Ascending aorta (tissue), 2 donors: ENCODE measurements at places on chromosomes 2 and 18.

DNA sequence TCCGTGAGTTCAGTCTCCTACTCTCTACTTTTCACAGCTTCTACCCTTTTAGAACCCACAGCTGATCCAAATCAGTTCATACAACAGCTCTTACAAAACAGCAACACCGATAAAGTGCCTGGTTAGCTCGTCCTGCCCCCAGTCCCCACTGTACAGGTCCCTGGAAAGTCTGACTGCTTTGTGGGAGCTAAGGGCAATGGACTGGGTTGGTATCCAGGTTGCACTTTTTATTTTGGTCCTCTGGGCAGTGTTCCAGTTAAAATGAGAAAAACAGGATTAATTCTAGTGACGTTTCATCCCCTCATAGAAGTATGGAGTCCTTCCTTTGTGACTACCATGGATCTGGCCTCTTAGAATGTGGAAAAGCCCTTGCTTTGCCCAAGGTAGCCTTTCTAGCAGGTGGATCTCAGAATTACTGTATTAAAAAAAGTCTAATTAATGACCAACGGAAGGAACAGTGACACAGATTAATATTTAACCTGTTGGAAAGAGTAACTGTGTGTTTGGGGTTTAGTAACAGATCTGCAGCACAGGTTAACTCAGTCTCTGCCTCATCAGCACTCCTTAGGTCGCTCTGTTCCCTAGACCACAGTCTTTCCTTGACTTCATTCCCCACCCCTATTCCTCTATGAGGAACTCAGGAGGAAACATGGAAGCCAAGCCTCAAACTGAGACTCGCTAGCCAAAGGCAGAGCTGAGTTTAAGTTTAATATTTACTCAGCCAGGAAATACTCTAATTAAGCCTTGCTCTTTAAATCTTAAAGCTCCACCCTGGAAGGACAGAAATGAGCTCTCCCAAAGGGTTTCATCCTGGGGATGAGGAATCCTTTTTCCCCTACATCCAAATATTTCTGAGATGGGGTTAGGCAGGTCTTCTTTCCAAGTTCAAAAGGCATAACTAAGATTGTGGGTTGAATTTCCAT lies 52.8 kb upstream of the ITGA6 start:
- DNase-seq, result no peak

DNA sequence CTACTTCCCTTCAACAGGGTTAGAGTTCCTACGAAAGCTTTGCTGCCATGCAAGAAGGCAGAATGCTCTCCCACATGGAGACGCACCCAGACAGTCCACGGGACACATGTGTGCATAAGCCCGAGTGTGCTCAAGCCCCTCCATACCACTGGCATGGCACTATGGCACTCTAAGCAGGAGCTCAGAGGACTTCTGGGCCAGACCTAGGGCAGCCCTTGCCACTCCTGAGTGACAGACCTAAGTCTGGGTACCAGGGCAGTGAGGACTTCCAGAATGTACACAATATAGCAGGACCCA lies 11.4 kb upstream of the ARID5A start:
- DNase-seq, result no peak

DNA sequence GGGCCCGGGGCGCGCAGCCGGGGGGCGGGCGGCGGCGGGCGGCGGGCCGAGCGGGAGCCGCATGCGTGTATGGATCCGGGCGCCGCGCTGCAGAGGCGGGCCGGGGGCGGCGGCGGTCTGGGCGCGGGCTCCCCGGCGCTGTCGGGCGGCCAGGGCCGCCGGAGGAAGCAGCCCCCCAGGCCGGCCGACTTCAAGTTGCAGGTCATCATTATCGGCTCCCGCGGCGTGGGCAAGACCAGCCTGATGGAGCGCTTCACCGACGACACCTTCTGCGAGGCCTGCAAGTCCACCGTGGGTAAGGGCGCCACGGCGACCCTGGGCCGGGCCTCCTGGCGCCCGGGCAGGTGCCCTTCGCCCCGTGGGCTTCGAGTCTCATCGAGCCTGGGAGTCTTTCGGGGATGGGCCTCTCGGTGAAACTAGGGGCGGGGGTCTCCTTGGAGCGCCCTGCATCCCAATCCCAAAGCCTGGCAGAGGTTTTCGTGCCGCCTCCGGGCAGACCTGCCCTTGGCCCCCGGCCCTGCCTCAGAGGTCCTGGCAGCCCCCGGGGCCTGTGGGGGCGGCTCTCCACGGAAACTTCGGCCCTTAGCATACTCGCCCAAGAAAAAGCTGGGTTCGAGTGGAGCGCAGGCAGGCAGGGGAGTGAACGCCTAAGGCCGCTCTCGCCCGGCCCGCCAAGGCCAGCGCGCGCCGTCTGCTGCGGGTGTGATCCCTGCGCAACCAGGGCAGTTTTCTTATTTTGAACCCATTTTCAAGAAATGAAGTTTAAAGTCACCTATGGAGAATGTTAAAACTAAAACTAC lies 622 bp downstream of the RAB12 start:
- no peak for DNase-seq

DNA sequence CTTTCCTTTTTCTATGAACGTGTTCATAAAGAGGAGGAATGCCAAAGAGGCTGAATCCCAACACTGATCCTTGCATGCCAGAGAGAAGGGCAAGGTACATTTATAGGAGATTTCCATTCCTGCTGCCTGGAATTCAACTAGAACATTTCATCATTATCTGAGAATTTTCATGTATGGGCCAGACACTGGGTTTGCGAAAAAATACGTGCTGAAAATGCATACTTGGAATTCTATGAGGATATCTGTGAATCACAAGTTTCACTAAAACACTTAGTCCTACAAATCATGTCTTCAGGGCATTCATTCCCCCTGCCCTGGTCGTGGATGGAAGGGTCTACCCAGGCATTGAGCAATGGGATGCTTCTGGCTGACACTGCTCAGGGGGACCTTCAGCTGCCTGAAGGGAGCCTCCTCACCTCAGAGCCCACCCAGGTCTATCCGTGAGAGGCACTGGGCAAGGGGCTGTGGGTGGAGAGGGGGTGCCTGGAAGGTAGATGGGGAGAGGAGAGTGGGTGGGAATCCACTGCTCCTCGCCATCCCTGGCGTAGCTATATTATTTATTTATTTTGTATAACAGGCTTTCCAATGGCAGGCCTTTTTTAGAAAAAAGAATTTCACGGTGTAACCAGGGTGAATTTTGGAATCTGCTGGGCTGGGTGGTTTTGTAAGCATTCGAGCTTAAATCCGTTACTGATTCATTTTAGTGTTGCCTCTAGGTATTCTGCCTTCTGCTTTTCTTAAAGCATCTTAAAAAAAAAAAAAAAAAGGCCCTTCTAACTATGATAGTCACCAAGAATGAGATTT lies 560.6 kb upstream of the ID2 start:
- DNase-seq, result no peak

DNA sequence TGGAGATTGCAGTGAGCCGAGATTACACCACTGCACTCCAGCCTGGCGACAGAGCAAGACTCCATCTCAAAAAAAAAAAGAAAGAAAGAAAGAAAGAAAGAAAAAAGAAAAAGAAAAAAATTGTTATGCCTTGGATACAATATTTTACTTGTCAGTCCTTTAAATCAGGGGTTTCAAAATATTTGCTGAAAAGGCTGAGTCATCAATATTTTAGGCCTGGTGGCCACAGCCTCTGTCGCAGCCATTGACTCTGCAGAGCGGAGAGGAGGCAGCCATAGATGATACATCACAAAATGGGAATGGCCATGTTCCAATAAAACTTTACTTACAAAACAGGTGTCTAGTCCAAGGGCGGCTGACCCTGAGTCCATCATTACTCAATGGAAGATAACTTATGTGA lies 314.8 kb upstream of the SALL3 start:
- DNase-seq, result no peak

- no peak for DNase-seq
Measured at GRCh38 chr2:57107353-57107752, 923.6 kb downstream of the CCDC85A start.

DNA sequence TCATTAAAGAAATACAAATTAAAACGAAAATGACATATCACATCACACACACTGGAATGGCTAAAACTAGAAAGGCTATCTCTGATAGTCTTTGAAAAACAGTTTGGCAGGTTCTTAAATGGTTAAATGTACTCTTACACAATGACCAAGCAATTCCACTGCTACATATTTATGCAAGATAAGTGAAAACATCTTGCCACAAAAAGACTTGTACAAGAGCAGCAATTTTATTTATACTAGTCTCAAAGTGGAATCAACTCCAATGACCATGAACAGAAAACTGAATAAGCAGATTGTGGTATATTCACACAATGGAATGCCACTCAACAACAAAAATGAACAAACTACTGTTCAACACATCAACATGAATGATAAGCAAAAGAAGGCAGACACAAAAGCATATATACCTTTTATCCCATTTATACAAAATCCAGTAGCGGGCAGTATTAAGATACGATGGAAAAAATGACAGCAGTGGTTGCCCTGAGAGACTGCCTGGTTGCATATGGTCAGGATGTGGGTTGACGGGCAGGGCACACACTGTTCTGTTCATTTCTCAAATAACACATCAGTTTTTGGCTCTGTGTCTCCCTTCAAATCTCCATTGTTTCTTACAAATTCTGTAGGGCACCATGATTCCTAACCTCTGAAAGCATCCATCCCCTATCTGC lies 25.4 kb downstream of the SP100 start:
- peak; percentile 72 for DNase-seq

GRCh38 chr2:54435325-54436226 lies 20.6 kb upstream of the SPTBN1 start:
- DNase-seq, result no peak

DNA sequence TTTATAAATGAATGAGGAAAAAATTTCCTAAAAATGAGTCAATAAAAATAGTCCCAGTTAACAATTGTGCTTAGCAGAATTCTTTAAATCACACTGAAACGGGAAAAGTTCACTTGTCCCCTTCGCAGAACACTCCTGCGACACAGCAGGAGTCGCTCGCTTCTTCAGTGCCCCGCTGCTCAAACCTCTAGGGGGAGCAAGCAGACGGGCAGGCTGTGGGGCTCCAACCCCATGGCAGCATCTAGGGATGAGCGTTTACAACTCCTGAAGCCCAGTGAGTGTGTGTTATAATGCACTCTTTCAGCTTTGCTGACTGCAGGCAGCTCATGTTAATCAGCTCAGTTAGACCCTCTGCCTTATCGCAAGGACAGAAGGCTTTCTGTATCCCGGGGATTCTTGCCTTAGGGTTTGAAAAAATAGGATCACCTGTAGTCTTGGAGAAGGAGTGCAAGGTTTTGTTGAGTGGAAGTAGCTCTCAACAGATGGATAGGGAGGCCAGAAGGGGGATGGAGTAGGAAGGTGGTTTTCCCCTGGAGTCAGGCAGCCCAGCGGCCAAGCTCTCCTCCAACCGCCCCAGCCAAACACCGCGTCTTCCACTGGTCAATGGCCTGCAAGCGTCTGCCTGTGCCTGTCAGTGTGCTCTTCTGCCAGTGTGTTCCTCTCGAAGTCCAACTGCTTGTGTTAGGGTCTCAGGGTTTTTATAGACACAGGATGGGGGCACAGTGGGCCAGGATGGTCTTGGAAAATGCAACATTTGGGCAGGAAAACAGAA lies 1977.7 kb upstream of the LRRTM1 start:
- DNase-seq, result no peak

DNA sequence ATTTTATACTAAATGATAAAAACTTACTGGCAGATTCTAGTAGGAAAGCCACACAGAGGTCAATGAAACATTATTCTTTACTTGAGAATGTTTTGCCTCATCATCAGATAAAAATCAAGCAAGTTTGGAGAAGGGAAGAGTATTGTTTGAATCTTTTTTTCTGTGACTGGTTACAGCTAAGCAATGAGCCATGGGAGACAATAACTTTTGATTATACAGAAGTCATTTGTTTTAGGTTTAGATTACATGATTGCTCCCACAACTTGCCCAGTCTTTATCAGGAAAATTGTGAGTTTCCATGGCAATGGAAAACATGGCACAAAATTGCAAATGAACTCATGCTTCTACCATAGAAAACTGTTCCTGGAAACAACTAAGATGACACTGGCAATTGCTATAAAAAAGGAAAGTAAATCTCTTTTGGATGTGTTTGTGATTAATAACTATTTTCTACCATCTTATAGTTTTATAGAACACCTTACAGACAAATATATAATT lies 476.8 kb downstream of the MBD2 start:
- DNase-seq, result no peak

DNA sequence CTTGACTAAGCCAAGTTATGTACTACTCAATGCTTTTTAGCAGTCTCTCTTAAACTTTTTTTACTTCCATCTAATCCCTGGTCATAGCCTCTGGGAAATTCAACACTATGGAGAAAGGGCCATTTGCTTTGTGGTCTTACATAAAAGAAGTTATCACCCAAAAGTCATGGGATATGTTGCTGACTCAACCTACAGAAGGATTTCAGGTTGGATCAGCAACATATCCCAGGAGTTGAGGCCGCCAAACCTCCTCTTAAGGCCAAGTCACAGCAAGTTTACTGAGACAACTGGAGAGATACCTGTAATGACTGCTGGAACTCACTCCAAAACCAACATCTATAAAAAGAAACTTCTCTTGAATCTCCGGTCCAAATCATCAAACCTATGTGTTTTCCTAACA lies 141.1 kb downstream of the IRS1 start:
- DNase-seq, result no peak

GRCh38 chr2:145038041-145038525 lies 518.2 kb upstream of the ZEB2 start:
- no peak for DNase-seq

GRCh38 chr18:26791676-26792075 lies 73.8 kb downstream of the AQP4 start:
- DNase-seq, result no peak

- DNase-seq, result no peak
Measured at GRCh38 chr2:172241222-172241621, 138.5 kb upstream of the DLX2 start.

- DNase-seq, result no peak
Measured at GRCh38 chr2:73386342-73386868, 769 bp downstream of the ALMS1 start.
